ENCODE measurements at places on chromosomes 4 and X.

- no peak for DNase-seq
These were observed 890.5 kb downstream of the PDHA2 start for GRCh38 chr4:96730432-96730831.

- DNase-seq = no peak
These were observed 350.9 kb downstream of the CAMK2D start for GRCh38 chr4:113410686-113411085.

- no peak for DNase-seq
These were observed 26.9 kb upstream of the TMPRSS11B start for GRCh38 chr4:68272380-68272779.

- DNase-seq = peak; percentile 59
These were observed 134.2 kb downstream of the CHIC2 start for GRCh38 chr4:53929955-53930798.

GRCh38 chrX:101206471-101206870 lies 13.1 kb upstream of the DRP2 start:
- DNase-seq = no peak

GRCh38 chr4:81572402-81572801 lies 100.7 kb upstream of the RASGEF1B start:
- DNase-seq = no peak

GRCh38 chrX:347351-348117 lies 28.9 kb upstream of the GTPBP6 start:
- DNase-seq = no peak

DNA sequence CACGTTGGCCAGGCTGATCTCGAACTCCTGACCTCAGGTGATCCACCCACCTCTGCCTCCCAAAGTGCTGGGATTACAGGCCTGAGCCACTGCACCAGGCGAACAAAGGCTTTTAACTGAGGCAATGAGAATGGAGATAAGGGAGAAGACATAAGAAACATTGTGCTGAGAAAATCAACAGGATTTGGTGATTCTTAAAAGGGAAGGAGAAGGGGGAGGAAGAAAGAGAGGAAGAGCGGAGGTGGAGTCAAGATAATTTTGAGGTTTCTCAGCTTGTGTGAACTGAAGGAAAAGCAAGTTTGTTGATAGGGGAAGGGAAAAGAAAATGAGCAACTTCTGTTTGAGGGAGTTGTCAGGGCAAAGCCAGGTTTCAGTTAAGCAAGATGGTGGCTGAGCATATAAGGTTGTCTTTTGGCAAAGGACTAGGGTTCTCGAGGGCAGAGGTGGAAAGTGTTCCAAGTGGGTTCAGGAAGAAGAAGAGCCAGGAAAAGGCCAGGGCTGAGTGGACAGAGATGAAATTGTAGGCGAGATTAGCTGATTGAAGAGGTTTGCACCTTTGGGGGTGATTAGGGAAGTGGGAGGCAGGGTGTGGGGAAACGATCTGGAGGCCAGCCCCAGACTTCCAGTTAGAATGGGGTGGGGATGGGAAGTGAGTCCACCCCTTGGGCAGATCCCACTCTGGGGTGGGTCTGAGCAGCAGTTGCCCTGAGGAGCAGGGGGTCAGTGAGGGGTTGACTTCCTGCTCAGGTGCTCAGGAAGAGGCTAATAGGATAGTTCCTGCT lies 7.8 kb downstream of the DOCK11 start:
- DNase-seq = no peak

DNA sequence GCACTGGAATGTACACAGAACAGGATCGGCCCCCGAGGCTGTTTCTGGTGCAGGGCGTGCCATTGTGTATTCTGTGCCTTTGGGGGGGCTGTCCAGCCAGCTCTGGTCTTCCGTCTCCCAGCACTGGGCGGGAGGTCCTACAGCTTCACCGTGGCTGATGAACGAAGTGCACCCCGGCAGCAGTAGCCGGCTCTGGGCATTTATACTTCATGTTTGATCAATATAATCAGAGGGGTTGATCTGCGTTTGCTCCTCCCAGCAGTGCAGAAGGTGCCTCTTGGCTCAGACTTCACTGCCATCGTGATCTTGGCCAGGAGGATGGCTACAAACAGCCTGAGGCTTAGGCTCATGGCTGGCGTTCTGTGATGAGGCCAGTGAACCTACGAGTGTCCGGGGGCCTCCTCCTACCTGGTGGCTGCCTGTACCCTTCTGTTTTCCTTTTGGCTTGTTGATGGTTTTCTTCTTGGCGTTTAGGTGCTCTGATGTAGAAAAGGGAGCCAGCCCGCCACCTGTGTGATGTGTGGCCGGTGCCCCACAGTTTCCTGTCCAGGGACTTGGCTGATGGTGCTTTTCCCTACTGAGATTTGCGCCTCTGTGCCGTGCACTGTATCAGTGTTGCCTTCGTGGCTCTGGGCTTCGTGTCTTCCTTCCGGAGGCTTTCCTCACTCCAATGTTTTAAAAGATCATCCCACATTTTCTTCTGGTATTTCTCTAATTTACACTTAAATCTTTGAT lies 31.2 kb upstream of the HGFAC start:
- DNase-seq = no peak

DNA sequence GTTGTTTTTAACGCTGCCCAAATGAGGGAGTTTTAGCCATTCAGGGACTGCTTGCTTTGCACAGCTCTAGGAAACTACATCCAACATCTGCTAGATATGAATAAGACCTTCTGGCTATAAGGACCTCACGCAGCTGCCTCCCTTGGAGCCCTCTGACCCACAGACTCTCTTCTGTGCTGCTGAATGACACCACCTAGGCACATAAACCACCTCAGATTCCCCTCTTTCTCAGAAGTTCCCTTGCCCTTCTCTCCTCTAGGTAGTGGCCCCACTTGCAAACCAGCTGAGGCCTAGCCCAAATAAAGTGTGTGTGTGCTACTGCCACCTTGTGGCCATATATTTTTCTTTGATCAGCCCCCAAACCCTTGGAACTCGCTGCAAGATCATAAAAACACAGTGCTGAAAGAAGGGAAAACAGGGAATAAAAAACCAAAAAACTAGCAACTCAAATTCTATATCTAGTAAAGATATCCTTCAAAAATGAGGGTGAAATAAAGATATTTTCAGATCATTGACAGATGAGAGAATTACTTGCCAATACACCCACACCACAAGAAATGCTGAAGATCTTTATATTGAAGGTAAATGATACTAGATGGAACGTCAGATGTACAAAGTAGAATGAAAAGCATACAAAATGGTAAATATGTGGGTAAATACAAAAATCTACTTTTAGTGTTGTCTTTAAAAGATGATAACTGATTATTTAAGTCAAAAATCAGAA lies 265.9 kb downstream of the ADAMTS3 start:
- peak; percentile 50 for DNase-seq

DNA sequence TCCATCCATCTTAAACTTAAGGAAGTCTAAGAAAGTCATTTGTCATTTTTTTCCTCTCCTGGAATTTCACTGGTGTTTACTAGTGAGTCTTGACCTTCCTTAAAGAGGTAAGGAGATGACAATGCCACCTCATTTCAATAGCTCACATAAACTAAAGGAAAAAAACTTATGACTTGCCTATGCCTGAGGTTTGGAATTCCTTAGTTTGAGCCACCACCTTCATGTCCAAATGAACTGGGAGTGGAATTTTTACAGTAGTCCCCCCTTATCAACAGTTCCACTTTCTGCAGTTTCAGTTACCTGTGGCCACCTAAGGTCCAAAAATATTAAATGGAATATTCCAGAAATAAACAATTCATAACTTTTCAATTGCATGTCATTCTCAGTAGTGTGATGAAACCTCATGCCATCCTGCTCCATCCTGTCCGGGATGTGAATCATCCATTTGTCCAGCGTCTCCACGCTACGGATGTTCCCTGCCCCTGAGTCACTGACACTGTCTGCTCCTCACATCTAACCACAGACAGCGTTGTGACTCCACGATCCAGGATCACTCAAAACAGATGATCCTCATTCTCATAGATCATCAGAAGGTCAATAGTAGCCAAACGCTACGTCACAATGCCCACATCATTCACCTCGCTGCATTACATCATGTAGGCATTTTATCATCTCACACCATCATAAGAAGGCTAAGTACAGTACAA lies 177.4 kb downstream of the SH3KBP1 start:
- no peak for DNase-seq

DNA sequence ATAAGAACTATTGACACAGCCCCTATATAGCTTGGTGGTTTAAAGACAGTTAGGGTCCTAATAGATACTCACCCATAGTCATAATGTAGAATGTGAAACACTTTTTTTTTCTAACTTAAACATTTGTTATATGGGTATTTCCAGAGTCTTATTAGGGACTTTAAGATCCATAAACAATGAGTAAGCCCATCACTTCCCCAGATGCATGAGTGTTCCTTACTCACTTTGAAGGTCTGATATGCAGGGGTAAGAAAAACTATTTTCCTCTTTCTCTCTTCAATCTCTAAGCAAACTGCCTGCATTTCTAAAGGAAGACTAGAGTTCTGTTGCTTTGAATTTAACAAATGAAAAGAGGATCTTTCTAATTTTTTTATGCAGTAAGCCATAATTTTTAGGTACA lies 443.6 kb upstream of the PITX2 start:
- no peak for DNase-seq

DNA sequence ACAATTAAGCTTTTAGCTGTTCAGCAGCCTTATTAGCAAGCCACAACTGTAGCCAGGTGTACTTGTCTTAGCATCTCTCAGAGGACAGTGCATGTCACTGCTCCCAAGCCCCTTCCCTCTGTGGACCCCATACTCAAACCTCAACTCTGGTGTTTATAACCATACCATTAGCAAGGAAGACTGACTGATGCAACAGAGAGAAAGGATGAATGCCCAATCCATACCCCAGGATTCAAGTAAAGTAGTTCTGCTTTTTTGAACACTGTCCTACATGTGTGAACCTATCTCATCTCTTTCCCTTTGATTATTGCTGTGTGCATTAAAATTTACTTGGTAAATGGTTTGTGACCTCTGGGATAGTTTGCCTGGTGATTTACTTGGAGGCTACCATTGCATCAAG lies 22.8 kb upstream of the CYBB start:
- no peak for DNase-seq

DNA sequence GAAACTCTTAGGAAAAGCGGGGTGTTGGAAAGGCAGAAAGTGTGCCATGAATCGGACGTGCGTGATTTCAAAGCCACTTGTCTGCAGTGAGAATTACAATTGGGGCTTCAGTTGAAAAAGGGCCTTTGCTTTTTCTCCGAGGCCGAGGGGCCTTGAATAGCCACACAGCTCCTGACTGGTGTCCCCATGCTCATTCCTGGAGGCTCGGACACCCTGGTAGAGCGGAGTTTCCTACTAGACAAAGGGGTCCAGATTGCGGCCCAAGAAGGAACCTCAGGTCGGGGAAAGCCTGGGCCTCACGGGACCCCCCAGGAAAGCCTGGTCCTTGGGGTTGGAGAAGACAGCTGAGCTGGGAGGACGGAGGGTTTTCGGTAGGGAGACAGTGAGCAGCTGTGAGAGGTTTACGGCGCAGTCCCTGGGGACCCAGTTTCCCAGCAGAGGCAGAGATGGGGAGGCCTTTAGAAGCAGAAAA lies 3.0 kb upstream of the SHOX start:
- DNase-seq = no peak

- no peak for DNase-seq
These were observed 442 bp downstream of the NDUFB11 start for GRCh38 chrX:47143894-47144625.

DNA sequence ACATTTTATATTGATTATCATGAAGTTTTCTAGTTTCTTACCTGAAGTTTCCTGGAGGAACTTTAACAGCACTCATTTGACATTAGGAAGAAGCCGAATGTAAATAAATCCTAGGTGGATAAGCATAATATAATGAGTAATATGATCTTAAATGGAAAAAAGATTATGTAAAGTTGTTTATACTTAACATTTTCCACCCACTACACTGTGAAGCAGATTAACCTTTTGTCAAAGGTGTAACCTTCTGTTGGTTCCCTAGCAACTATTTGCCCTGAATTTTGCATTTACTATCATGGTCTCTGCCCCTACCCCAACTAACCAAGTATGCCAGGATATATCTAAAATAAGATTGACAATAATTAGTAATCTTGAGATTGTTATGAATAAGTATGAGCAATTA lies at the start of gene UGT2A1:
UGT2A1 (minus strand) TSS at position 101 of the 400 bp plus-strand sequence. CDS start 5,603 bp downstream, outside the sequence.
- DNase-seq = no peak

GRCh38 chrX:41314881-41315280 lies 19.1 kb upstream of the DDX3X start:
- DNase-seq = no peak

DNA sequence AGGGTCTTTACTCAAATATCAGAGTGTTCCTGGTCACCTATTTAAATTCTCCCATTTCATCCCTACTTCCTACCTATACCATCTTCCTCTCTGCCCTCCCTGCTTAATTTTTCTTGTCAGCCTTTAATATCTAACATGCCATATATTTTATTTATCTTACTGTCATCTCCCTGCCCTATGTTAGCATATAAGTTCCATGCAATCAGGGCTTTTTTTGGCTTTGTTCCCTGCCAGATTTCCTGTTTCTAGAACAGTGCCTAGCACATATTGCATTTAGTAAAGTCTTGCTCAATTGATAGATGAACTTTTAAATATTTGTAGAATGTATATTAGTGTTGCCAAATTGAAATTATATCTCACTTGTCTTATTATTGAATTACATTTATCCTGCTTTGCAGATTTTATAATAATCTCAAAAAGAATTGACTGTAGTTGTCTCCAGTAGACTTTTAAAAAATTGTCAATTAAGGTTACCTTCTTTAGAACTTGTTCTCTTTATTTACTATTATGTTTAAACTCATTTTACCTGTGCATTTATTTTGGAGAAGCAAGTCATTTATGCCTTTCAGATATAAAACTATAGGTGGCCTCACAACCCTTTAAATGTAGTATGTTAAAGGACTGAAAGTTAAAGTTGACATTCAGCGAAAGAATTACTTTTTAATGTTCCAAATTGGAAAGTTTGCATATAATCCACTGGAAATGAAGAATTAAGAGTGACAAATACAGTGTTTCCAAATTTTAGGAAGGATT lies 108.2 kb upstream of the BMPR1B start:
- no peak for DNase-seq

GRCh38 chrX:75230296-75230695 lies 43.6 kb upstream of the UPRT start:
- no peak for DNase-seq
